Aorta (tissue), 5 donors: ENCODE measurements at places on chromosomes 2 and 18. TPM values are rescaled to one million over a fixed set of nuclear protein-coding genes. Genes with fewer than 3 reads are reported as not detected.

Gene PPP1R1C
- 1.6 TPM for total RNA-seq

Gene MAP4K3
- total RNA-seq: 42.1 TPM

Gene ITPRID2
- 119 TPM for total RNA-seq

Gene FEV
- total RNA-seq: not detected

Gene MDH1B
- total RNA-seq: 0.29 TPM

Gene CDH2
- total RNA-seq: 6.9 TPM
